Activated naive CD8-positive, alpha-beta T cell treated with anti-CD3 and anti-CD28 coated beads for 36 hours (primary cell): ENCODE measurements at places on chromosomes 13 and 19. TPM values are rescaled to one million over a fixed set of nuclear protein-coding genes. Genes with fewer than 3 reads are reported as not detected.

SERP2 gene
- total RNA-seq, result 3.1 TPM

GRCh38 chr13:27120011-27120410, 51.6 kb downstream of the USP12 start:
- peaks cover 41% of the 10 kb centered on the region for H3K4me1 ChIP-seq
- no peak overlapping the region for H3K27ac ChIP-seq
- H3K27me3 ChIP-seq, result no peaks in the 10 kb centered on the region
- no peak overlapping the region for H3K4me3 ChIP-seq

ZNF543 gene
- total RNA-seq, result 8.4 TPM

- peaks cover 4% of the 10 kb centered on the region for H3K27me3 ChIP-seq
- peak overlapping the region; percentile 15 for H3K4me3 ChIP-seq
- DNase-seq, result peak; percentile 12
- peaks cover 25% of the 10 kb centered on the region for H3K36me3 ChIP-seq
These were observed 19.7 kb upstream of the CPB2 start for GRCh38 chr13:46124531-46124966.

GRCh38 chr13:60143775-60144174, 20.0 kb downstream of the DIAPH3 start:
- H3K27me3 ChIP-seq, result peaks cover 6% of the 10 kb centered on the region
- no peak overlapping the region for H3K4me3 ChIP-seq
- H3K27ac ChIP-seq, result no peak overlapping the region
- H3K4me1 ChIP-seq, result no peaks in the 10 kb centered on the region
- no peak for DNase-seq

DNA sequence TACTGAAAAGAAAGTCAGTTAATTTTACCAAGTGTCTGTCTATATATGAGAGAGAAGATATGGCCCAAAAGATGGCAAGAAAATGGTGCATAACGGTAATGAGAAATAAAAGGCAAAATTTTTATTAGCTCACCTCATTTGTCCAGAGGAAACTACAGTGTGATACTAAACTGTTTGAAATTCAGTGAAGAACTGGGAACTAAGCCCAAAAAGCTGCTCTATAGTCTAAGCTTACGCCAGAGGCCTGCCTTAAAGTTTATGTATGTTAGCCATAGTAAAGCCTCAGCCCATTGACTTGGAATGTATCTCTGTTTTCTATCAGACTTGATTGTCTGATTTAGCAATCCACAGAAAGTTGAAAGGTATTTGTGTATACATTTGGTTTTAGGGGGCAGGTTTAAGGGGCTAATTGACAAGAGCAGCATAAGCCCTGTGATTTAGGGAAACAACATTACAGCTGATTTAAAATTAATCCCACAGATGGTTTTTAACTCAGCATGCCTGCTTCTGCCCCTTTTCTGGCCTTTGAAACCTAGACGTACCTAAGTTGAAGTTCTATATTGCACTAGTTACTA, 91.0 kb upstream of the MAB21L1 start:
- no peak for DNase-seq
- H3K36me3 ChIP-seq, result no peaks in the 10 kb centered on the region
- H3K27ac ChIP-seq, result no peak overlapping the region
- H3K4me1 ChIP-seq, result no peaks in the 10 kb centered on the region
- H3K4me3 ChIP-seq, result no peak overlapping the region
- no peaks in the 10 kb centered on the region for H3K27me3 ChIP-seq

DNA sequence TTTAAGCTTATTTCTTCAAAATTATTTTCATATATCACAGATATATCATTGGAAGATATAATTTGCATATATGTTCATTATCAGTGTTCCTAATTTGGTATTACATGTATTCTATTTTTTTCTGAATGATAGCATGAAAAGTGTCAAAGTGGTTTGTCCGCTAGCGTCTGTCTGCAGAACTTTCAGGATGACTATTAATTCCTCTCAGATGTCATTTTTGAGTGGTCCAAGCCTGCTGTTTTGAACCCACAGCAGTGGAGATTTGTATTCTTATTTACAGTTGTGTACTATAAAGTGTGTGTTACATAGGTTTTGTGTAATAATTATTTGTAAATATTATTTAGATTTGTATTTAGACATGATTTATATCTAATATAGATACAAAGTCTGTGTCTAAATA, 8.5 kb downstream of the UTP14C start:
- H3K27ac ChIP-seq, result no peak overlapping the region
- no peak overlapping the region for H3K4me3 ChIP-seq
- H3K27me3 ChIP-seq, result no peaks in the 10 kb centered on the region
- DNase-seq, result no peak
- peaks cover 38% of the 10 kb centered on the region for H3K36me3 ChIP-seq
- H3K4me1 ChIP-seq, result peaks cover 2% of the 10 kb centered on the region

GAS6 gene
- 0.27 TPM for total RNA-seq

DNA sequence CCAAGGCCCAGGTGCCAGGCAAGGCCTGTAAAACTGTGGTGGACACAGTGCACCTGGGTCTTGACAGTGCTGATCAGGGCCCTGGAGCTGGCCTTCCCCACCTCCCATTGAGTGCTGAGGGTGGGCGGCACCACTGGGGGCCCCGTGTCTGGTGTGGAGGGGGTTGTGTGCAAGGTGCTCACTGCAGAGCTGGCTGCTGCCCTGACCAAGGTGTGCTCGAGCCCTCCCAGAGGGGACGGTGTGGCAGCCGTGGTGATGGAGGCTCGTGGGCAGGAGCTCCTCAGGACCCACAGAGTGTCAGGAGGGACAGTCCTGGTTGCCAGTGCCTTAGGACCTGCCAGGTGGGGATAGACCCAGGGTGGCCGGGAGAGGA, 23.0 kb downstream of the ATP4B start:
- no peak for DNase-seq
- H3K27ac ChIP-seq, result no peak overlapping the region
- H3K27me3 ChIP-seq, result no peaks in the 10 kb centered on the region
- no peak overlapping the region for H3K4me3 ChIP-seq
